ENCODE measurements at places on chromosomes 16 and 17.

GRCh38 chr16:80433623-80434022 is 107.2 kb upstream of the DYNLRB2 start:
- DNase-seq: no peak

DNA sequence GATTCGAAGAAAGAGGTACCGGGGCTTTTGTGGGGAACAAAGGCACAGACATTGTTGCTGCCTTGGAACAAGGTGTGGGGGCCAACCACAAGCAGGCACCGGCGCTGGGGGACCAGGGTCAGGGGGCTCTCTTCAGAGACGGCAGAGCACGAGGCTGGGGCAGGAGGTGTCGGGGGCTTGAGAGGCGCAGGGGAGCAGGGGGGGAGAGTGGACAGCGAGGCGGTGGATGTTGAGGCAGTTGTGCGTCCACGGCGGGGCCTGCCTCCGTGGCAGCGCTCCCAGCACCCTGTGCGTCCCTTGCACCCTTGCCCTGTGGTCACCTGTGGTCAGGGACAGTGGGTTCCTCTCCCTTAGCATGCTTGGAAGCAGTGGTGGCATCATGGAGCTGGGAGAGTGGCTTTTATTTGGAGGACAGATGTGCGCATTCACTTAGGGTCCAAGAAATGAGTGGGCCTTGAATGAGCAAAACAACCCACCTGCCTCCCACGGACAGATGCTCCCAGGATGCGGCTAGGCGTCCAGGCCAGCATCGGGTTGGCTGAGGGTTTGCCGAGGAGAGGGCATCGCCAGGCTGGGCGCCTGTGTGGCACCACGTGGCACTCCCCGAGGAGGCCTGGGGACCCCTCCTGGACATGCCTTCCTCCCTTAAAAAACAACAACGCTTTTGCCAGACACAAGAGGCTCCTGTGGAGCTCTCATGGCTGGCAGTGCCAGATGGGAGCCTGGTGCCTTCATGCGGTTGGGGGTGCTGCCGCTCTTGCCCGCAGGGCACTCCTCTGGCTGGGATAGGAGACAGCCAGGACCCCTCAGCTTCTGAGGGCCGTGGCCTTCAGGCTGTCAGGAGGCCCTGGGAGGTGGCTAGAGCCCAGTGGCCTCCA is 113.0 kb downstream of the BANP start:
- DNase-seq: no peak

DNA sequence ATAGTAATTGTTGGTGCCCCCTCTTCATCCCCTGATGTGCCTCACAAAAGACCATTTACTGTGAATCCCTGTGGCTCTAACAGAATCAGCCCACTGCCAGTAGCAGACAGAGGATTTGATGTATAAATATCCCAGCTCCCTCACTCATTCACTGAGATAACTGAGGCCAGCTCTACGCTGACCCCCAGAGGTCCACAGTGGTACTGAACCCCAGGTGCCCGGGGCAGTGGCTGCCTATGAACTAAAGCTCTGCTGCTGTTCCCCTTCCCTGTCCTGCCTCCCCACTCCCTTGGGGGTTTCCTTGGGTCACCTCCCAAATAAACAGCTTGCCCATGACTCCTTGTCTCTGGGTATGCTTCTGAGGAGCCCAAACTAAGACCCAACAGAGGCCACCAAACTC is 295.8 kb downstream of the FOXL1 start:
- peak; percentile 28 for DNase-seq

GRCh38 chr17:4161192-4161966 is 18.4 kb downstream of the CYB5D2 start:
- DNase-seq: no peak

GRCh38 chr16:9821331-9821730 is 360.9 kb downstream of the GRIN2A start:
- no peak for DNase-seq

DNA sequence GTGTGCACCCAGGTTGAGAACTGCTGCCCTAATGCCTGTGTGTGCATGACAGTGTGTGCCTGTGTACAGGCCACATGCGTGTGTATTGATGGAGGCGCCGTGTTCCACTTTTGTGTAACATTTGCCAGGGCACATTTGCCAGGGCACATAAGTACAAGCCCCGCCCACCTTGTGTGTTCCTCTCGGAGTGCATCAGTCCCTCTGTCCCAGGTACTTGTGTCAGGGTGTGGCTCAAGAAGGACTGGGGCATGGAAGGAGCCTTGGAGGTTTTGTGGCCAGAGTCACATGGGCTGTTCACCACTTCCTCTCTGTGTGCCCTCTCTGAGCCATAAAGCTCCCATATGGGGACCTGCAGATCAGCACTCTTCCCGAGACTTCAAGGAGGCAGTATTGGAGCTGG is 73.9 kb downstream of the MRM1 start:
- peak; percentile 19 for DNase-seq

GRCh38 chr17:1484060-1484535 is 8.4 kb downstream of the MYO1C start:
- DNase-seq: no peak

GRCh38 chr17:43529947-43530287 is 16.2 kb downstream of the ETV4 start:
- DNase-seq: no peak

DNA sequence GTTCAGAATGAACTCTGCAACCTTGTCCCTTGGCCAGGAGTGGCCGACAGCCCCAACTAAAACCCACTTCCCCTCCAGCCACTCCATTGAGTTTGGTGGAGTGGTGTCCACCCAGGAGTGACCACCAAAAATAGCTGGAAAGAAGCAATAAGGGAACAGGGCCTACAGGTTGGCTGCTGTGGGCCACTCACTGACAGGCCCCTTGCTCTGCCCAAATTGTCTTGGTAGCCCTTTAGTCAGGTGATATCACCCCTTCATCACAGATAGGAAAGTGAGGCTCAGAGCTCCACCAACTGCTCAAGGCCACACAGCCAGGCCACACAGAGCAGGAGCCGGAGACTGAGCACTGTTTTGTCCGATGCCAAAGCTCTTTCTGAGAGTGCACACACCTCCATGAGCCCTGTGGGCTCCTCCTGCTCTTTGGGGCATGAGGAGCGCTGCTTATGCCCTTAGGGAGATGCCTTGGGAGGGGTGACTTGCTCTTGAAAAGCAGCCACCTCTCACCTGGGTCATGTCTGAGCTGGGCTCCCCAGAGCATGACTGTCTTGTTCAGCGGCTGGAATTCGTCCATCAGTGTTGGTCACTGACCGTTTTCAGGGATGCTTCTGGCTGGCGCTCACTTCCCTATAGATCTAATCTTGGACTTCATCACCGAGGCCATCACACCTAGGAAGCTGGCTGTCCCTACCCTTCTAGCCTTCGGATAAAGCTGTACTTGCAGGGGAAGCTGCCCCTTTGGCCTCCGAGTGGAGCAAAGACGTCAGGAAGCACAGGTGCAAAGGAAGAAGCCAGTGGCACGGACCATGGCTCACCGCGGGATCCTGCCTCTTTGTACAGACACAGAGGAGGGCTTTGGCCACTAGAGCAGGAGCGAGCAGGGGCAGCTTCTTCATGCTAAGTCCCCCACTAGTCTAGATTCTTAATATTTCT is 186.0 kb upstream of the ZNF469 start:
- DNase-seq: no peak

DNA sequence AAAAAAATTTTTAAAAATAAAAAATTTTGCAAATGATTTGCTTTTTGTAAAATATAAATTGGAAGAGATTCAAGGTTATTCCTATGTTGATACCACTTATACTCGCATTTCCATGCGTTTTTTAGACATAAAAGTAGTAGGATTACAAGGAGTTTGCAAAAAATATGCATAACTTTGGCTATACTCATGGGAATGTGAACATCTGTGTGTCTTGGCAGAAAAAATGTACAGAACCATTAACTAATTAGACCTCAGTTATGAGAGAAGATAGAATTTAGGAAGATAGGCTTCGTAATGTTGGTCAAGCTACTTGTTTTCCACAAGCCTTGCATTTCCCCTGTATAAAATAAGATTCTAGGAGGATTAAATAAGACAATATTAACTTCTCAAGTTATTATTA is 61.1 kb upstream of the VPS4A start:
- no peak for DNase-seq

DNA sequence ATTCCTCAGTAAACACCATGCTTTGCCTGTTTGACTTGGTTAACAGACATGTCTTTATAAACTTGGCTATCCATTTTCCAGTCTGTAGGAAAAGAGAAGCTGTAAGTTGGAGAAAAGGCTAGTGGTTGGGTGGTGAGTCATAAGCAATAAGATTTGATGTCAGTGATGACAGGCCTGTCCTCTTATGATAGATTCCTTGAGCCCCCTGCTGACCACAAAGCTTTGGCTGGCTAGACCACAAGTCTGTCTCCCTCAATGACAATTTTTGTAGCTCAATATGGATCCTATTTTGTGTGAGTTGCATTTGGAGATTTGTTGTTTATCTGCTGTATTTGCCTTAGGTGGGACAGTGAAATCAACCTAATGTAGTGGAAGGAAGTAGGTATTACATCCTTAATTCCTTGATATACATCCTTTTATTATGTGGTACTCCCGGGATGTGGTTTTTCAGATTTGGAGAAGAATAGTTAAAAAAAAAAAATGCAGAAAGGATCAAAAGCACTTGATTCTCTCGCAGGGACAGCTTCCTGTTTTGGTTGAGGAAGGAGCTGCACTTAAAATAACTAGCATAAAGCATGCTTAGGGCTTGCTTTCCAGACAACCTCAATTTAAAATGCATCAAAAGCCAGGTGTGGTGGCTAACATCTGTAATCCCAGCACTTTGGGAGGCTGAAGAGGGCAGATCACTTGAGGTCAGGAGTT is 67.4 kb downstream of the SIAH1 start:
- no peak for DNase-seq

- peak; percentile 46 for DNase-seq
These were observed 15.9 kb downstream of the TMEM92 start for GRCh38 chr17:50289991-50290702.

DNA sequence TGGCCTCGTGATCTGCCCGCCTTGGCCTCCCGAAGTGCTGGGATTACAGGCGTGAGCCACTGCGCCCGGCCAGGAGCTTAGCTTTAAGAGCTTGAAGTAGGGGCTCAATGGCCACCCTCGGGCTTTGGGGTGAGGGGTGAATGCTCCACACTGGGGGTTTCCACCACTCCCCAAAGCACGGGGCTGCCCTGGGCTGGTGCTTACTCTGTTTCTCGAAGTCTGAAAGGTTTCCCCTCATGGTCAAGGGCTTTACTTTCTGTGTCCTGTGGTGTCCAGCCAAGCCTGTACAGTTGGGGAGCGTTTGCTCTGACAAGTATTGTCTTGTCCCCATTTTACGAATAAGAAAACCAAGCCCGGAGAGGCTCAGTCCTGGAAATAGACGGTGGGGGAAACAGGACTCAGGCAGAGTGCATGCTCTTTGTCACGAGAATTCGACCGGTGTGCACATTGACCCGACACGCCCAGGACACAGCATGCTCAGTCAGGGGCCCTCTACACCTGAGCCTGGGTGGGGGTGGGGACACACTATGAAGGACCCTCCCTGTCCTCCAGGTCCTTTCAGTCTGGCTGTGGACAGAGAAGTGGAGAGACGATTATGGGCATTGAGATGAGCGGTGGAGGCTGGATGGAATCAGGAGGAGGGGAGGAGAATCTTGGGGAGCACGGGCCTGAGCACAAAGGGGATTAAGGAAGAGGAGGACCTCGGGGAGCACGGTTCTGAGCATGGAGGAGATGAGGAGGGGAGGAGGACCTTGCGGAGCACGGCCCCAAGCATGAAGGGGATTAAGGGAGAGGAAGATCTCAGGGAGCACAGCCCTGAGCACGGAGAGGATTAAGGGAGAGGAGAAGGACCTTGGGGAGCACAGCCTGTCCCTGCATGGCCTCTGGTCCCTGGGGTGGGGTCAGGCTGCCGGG is 7.5 kb downstream of the CD7 start:
- DNase-seq: no peak

DNA sequence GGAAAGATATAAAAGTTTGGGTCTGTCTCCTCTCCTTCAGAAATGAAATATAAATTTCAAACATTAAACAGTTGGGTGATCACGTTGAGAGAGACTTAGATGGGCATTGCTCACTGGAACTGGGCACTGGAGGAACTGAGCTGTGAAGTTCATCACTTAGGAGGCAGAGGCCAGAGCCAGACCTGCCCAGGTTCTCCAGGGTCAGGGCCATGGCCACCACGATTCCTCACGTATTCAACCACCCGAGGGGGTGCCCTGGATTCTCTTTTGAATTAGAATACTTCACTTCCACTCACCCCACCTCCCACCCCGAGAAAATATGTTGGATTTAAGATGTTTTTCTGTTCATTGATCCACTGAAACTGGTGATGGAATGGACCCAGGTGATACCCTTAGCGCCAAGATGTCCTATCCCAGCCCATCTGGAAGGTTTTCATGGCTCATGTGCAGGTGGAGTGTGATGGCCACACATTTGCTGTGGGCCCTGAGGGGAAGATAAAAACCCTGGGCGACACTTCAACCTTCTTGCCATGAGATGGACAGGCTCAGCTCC is 6.1 kb downstream of the PRR29 start:
- DNase-seq: no peak

- DNase-seq: no peak
These were observed 65.6 kb upstream of the SREBF1 start for GRCh38 chr17:17902376-17902775.

DNA sequence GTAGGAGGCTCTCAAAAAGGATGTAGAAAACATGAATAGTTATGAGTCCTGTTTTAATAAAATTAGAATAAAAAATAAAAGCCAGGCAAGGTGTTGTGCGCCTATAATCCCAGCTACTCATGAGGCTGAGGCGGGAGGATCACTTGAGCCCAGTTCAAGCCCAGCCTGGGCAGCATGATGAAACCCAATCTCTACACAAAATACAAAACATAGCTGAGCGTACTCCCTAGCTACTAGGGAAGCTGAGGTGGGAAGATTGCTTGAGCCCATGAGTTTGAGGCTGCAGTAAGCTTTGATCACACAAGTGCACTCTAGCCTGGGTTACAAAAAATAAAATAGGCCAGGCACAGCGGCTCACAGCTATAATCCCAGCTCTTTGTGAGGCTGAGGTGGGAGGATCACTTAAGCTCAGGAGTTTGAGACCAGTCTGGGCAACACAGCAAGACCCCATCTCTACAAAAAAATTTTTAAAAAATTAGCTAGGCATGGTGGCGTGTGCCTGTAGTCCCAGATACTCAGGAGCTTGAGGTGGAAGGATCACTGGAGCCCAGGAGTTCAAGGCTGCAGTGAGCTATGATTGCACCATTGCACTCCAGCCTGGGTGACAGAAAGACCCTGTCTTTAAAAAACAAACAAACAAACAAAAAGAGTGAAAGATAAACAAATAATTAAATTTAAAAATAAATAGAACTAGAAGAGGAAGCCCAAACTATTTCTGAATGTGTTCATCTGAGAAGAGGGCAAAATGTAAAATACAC is 17.2 kb upstream of the PRM1 start:
- DNase-seq: no peak

- no peak for DNase-seq
These were observed 9.9 kb downstream of the ZDHHC1 start for GRCh38 chr16:67406111-67406971.

Measured in RPMI8226 (cell line).